NCI-H460 (cell line): ENCODE measurements at places on chromosomes 5 and 9.

GRCh38 chr5:168347368-168348083 is 56.1 kb downstream of the WWC1 start:
- DNase-seq = no peak

- DNase-seq = no peak
These were observed 446.5 kb downstream of the PRR16 start for GRCh38 chr5:120910629-120911028.

GRCh38 chr5:14778792-14779070 is 92.8 kb downstream of the ANKH start:
- DNase-seq = no peak

DNA sequence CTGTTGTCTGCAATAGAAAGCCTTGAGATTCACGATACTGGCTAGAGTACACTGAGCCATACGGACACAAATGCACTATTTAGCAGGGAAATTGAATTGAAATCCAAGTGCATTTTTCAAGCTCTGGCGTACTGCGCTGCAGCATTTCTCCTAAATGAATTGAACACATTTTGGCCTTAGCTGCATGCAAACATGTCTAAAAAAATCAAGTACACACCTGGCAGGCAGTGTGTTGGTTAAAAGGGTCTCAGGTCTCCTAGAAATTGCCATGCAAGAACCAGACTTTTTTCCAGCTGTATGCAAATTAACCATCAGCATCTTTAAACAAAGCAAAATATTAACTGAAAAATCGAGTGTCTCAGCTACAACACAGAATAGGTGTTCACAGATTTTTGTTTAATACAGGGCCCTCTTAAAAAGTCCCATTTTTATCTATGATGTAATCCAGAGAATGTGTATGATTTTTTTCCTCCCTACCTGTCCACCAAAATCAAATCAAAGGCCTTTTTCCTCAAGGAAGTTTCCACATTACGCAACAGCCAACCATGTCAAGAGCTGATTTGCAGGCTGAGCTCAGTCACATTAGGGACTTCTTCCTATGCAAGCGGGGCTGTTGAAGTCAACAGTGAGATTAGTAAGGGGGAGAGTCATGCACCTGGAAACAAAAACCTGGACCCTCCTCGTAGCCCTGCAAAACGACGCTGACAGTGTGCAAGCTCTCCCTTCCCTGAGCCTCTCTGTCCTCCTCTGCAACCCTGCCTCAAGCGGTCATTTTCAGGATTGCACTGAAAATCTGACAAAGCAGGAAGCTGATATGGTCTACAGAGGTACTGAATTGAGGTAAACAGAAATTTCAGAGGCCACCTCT is 14.1 kb upstream of the SFXN1 start:
- DNase-seq = peak; percentile 45

DNA sequence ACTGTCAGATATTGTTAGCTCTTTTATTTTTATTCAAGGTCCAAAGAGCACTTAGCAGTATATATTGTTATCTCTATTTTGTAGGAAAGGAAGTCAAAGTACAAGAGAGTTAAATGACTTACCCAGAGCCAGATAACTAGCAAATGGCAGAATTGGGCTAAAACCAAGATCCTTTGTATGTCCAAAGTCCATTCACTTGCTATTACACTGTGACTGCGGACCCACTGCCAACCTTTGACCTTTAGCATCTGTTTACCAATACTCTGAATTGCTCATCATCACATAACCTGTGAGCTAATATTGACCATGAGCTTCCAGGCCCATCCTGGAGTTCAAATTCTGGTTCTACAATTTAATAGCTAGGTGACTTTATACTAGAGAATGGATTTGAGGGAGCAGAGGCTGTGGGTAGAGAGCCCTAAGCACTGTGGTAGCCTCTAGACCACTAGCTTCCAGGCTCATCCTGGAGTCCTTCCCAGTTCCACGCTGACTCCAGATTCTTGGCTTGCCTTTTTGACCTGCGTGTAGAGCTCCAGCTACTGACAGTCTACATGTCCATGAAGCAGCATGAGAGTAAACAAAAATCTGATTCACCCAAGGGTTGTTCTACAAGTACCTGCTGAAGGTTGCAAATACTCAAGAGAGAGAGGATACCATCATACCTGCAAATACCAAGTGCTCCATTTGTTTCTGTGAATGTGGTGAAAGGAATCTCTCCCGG is 424.0 kb downstream of the SH3GL2 start:
- no peak for DNase-seq

DNA sequence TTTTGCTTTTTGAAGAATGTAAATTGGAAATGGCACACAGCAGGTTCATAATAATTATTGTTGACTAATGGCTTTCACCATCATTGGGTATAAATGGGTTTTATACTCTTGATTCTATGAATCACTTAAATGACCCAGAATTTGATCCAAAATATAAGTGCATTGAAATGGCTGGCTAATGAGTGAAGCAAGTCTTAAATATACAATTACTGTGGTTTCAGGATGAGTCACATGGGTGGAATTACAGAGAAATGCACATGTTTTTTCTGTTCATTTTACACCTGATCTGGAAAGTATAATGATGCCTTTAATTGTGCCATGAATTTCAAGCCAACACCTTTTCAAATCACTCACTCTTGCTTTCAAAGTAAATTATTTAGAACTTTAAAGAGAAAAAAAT is 380.8 kb upstream of the CD180 start:
- no peak for DNase-seq

- DNase-seq = no peak
These were observed 790.1 kb downstream of the TLE1 start for GRCh38 chr9:80899208-80899607.

GRCh38 chr5:141623186-141623585 is 4.4 kb upstream of the DIAPH1 start:
- no peak for DNase-seq

GRCh38 chr5:68332556-68332955 is 117.0 kb downstream of the PIK3R1 start:
- no peak for DNase-seq

GRCh38 chr9:88502552-88503034 is 32.4 kb upstream of the NXNL2 start:
- DNase-seq = no peak

DNA sequence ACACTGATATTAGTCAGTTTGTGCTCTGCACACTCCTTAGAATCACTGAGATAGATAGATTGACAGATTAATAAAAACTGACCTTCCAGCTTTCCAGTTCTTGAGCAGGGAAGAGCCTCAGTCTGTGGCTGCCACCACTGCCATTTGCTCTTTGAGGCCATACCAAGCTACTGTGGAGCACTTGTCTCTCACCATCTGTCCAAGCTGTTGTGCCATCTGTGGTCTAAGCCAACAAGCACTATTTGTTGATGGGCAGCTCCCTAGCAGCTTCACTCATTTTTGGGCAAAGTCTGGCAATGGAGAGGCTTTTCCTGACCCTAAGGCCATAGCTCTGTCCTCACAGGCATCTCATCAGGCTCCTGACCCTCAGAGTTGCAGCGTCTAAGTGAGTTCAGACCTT is 30.4 kb downstream of the HTR1A start:
- no peak for DNase-seq

DNA sequence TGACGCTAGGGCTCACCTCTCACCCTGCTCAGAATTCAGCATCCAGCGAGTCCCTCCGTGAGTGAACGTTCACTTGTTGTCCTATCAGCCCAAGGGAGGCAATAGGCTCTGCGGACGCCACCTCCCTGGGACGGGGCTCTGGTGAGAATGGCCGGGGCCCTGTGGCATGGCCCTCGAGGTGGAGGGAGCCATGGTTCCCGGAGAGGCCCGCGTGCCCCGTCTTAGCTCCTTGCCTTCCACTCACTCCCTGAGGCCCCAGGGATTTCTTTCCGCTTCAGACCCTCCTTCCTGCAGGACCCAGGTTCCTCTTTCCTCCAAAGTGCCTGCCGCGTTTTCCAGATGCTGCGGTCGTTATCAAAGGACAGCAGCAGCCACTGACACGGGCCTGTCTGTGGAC is 21.5 kb downstream of the EXOC3 start:
- DNase-seq = no peak

- no peak for DNase-seq
These were observed 425.7 kb downstream of the PIK3R1 start for GRCh38 chr5:68641211-68641610.

DNA sequence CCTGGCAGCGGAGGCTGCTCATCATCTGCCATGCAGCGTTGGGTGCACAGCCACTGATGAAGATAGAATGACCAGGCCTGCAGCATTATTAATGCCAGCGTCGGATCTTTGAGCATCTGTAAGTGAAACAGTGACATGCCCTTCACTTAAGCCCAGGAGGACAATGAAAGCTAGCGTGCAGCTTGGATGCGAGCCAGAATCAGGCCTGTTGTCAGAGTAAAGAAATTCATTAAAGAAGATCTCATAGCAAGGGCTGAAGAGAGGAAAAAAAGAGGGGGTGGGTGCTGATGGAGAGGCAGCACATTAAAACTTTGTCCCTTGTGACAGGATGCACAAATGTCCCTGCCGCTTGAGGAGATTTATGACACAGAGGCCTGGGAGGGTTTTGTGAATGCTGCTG is 186.1 kb upstream of the MAST4 start:
- no peak for DNase-seq

GRCh38 chr9:3346549-3346948 is 179.3 kb downstream of the RFX3 start:
- no peak for DNase-seq

GRCh38 chr5:138641547-138642298 is 66.5 kb upstream of the HSPA9 start:
- DNase-seq = peak; percentile 72

DNA sequence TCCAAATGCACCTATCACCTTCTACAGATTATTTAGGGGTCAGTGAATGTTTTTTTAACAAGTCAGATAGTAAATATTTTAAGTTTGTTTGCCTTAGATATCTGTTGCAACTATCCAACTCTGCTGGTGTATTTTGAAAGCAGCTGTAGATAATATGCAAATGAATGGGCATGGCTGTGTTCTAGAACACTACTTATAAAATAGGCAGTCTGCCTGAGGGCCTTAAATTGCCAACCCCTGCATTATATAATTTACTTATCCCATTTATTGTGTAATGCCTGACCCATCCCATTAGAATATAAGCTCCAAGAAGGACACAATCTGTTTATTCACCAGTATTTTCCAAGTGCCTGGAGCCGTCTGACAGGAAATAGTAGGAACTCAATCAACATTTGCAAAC is 149.0 kb downstream of the TTC39B start:
- DNase-seq = no peak

DNA sequence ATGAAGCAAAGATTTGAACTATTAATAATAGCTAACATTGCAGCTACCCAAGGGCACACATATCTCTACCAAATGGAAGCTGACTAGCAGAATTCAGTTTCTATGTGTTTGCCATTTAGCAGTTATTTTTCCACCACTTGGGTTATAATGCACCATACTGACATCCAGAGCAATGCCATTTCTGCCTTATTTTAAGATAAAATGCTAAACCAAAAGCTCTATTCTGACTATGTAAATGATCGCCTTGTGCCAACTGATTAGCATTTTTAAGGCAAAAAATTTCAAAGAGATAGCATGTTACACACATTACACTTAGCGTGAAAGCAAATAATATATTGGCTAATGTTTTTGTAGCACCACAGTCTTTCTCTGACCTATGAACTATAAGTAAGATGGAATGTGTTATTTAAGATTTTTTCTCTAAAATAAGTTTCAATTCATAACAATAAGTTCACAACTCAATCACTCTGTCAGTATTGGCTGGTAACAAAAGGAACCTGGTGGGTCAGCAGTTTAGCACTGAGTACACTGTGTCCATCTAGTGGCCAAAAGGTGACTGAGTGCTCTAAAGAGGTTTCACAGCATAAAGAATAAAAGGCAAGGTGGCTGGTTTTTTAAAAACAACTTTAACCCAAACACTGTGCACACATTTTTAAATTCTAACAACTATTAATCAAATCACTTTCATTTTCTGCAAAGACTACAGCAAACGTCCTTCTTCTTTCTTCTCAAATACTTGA is 443.5 kb downstream of the PDE4D start:
- peak; percentile 13 for DNase-seq

DNA sequence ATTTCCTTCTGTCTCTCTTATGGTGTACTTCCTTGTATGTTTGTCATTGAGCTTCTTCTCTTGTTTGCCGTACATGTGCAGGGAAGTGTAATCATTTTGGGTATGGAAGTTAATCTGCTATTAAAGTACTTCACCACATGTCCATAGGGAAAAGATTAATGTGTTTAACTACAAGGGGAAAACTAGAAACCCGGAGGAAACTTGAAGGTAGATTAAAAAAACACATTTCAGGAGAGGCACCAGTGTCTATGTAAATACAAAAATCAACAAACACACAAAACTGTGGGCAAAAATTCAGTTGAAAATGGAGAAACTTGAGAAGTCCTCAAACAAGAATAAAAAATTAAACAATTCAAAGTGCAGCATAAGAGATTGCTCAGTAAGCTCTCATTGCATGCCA is 166.4 kb downstream of the PBX3 start:
- no peak for DNase-seq

DNA sequence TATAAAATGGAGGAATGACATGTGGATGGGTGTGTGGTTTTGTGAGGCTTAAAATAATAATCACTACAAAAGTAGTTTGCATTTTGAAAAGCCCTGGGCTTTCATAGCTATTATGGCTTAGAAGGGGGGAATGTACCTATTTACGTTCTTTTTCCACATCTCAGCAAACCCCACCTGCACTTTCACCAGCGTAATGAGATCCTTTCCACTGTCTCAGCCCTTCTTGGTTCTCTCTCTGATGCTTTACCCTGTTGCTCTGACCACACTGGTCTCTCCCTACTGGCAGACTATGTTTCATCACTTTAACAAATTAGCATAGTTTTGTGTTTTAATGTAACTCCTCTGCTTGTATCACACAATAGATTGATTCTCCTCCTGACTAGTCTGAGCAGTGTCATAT is 234.6 kb downstream of the DMRT2 start:
- DNase-seq = no peak

- no peak for DNase-seq
These were observed 84.9 kb upstream of the HSPA9 start for GRCh38 chr5:138660051-138660572.

- DNase-seq = no peak
These were observed 325.6 kb upstream of the TLE4 start for GRCh38 chr9:79246170-79246569.

- no peak for DNase-seq
These were observed 291.4 kb downstream of the YTHDC2 start for GRCh38 chr5:113804943-113805342.

DNA sequence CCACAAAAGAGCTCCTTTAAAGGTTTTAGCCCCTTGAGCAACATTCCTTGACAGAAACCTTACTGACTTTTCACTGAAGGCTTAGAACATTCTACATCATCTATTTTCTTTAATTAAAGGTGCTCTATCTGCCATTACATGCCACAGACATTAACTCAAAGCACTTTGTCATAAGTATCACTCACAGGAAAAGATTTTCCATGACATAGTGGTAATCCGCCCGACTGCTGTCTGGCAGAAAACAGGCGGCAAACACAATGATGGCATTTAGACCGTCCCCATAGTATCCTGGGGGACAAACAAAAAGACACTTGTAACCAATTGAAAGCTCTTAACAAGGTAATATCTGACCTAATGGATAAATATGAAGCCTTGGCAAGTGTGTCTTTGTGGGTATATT is 126.2 kb upstream of the PCA3 start:
- DNase-seq = no peak

- DNase-seq = no peak
These were observed 7.7 kb upstream of the C5orf47 start for GRCh38 chr5:173981185-173981761.
